ENCODE measurements at places on chromosomes 12 and 14.

DNA sequence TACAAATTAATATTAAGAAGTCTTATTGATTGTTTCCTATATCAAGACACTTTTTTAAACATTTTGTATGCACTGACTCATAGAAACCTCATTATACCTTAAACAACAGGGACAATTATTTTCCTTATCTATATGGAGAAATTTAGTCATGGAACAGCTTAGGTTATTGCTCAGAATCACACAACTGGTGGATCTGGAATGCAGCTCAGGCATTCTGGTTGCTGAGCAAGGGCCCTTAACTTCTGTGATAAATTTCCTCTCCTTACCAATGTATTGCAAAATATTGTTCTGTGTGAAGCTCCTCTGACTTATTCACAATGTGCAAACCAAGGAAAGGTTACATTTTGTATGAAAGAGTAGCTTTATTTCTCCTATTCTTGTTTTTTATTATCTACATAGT, 817.8 kb downstream of the LRFN5 start:
- DNase-seq = no peak

GRCh38 chr14:32720927-32721326, 217.8 kb upstream of the NPAS3 start:
- DNase-seq = no peak

- no peak for DNase-seq
These were observed 47.7 kb downstream of the PPHLN1 start for GRCh38 chr12:42373669-42374068.

- DNase-seq = no peak
These were observed 45.3 kb downstream of the WASHC3 start for GRCh38 chr12:102016472-102016871.

- DNase-seq = peak; percentile 51
These were observed 32.4 kb downstream of the AK7 start for GRCh38 chr14:96424109-96424989.

DNA sequence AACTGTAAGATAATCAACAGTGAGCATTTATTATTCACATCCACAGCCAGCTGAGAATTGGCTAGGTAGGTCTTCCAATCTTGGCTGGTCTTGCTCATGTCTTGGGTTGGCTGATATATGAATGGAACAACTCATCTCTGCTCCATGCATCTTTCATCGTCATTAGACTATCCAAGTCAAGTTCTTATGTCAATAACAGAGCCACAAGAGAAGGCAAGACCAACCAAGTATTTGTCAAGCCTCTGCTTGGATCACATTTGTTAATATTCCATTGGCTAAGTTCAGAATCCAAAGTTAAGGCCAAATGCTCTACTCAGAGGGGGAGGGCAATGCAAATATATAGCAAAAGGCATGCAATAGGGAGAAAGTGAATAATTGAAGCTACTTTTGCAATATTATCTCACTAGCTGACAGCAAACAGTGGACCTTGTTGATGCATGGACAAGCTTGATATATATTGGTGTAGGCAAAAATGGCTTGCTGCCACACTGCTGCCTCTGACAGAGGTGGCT, 53.1 kb downstream of the WASHC3 start:
- no peak for DNase-seq

DNA sequence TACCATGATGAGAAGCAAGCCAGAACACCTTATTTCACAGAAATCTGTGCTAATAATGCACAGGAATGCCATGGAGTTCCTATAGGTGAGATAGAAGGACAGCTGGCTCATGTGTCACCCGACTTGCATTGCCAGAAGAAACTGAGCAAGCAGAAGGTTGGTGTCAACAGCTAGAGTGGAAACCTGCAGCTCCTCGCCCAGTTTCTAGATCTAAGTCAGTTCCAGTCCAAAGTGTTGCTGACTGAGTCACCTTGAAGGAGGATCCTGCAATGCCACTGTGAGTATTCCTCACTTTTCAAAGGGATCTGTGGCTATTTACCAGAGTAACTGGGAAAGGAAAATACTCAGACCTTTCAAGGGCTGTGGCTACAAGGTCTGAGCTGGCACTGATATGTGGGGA, 17.1 kb downstream of the CDKL1 start:
- DNase-seq = no peak

DNA sequence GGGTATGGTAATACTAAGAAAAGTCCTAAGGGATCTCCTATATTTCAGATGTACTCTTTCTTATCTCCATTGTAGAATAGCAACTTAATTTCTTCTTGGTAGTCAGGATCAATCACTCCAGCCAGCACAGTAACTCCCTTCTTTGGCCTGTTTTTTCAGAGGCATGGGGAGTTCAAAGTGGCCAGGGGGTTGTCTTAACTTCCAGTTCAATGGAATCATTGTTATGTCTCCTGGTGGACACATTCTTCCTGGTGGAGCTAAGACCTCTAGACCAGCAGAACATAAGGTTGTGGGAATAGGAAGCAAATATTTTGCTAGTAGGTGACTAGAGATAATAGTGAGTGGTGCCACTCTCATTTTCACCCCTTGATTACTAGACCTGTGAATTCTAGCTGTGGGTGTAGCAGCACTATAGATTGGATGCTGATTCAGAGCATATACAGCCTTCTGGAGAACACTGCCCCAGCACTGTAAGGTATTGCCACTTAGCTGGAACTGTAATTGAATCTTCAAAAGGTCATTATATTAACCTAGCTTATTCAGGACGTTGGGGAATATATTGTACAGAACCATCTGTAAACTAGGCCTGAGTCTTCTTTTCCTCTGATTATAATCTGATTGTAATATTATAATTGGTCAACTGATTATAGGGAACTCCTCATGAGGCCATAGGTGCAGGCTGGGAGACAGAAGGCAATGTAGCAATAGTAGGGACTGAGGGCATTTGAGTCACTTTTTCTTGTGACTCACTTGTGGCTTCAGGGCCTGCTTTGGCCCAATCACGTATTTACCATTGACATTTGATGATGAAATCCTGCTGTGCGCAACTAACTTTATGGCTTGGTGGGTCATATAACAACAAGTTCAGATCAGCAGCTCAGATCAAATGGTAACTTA, 60.2 kb upstream of the ATP2B1 start:
- DNase-seq = no peak

GRCh38 chr14:52031781-52032180, 37.1 kb downstream of the NID2 start:
- DNase-seq = peak; percentile 47

DNA sequence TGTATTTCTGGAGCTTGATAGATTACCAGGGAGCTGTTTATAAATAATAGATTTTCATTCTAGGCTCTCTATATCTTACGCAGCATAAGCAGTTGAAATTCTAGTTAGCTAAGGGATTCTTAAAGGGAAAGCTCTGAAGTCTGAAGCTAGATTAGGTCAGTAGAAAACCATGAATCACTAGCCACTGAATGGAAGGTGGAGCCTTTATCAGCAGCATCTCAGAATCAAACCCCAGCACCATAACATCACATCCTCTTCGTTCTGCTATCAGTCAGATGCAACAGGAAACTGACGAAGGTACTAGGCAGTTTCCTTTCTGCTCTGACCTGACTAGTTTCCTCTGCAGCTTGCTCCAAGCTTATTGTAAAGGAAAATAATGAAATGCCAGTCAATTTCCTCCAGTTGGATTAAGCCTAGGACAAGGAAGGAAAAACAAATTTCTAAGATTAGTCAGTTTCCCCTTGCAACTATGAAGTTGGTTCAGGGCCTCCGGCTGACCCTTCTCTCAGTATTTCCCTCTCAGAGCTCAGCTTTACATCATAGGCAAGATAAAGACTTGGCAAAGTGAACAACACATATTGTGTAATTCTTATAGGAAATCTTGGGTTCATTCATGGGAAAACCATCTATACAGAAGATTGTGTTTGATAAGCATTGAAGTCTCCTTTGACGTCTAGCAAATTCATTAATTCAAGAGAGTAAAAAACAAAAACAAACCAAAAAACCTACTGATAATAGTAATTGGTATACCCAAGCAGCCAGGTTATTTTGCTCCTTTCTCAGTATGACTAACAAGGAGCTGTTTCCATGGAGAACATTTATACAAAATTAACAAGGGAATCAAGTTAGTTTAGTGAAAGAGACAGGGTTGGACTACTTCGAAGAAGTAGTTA, 43.4 kb upstream of the CFAP54 start:
- DNase-seq = no peak

DNA sequence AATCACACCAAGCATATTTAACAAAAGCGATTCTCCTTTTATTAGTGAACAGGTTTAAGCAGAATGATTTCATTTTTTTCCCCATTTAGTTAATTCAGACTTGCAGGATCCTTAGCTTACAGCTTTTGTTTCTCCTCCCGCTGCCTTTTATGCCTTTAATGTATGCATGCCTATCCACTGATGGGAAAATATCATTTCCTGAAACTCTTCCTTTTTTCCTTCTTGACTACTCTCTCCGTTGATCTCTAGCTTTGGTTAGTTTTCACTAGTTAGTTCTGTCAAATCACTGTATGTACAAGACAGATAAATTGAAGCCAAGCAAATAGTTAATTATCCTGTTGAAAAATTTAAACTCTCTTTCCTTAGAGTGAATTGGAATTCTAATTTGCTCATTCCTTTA, 26.3 kb downstream of the NKX2-1 start:
- DNase-seq = no peak

GRCh38 chr12:131959641-131960589, 10.2 kb downstream of the EP400 start:
- no peak for DNase-seq

- no peak for DNase-seq
These were observed 6.9 kb downstream of the ANKRD13A start for GRCh38 chr12:110006115-110006514.

DNA sequence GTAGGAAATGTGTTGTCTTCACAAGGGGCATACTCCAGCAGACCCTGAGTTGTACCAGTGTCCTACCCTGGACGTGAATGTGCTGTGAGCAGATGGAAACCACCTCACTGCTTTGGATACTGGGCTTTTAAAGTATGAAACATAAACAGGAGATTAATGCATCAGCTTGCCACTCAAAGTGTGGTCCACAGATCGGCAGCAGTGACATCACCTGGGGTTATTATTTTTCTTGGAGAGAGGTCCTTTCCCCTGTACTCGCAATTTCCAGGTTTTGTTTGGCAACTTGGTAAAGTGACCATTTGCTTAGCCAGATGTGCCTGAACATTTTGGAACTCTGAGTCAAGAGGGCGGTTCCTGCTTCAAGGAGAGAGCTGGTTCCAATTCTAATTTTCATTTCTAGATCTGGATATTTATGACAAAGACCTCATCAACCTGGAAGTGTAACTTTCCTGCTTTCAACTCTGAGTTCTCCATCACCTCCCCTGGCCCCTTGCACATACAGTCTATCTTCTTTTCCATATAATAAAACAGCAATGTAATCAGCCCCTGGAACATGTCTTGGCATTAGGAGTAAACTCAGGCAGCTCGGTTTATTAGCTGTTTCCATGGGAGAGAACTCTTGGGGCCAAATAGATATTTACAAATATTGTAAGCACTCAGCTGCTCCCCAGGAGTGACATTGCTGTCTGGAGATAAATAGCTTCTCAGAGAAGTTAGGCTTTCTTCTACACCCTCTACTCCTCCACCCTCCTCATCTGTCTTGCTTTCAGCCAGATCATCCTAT, 237.0 kb upstream of the TBX3 start:
- DNase-seq = no peak

- no peak for DNase-seq
These were observed at the start of gene KRT72 for GRCh38 chr12:52600941-52601481. KRT72 (minus strand) TSS chr12:52601463; CDS start chr12:52601452, 11 bp downstream.

GRCh38 chr12:15520844-15521243, 198.5 kb downstream of the PTPRO start:
- DNase-seq = no peak

DNA sequence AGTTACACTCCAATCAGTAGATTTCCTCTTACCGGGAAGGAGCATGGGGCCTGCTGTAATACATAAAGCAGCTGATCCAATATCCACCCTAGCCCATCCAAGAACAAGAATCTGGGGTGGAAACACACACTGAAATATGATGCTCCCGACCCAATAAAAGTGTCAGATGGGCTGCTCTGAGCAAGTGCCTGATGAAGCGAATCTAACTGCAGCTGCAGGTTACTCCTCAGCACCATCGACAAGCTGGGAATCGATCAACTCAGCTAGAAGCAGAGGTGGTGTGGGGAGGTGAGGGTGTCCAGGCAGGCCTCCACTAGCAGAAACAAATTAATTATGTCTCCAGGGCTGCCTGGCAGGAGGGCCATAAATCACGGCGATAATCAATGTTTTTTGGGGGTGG, 64.0 kb upstream of the WSCD2 start:
- no peak for DNase-seq

DNA sequence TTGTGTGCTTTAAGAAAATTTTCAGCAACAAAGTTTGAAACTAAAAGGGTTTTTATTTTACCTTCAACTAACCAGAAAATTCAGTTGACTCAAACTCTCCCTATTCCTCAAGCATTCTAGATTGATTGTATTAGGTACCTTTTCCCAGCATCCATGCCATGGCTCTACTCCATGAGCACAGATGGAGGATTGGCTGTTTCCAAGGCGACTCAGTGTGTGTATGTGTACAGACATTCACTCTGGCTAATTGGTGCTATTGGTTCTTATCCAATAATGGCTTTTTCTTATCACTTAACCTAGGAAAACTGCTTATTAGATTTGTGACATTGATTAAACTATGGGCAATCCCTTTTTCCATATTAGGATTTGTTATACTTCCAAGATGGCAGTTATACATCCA, 202.6 kb downstream of the ANO6 start:
- DNase-seq = no peak

DNA sequence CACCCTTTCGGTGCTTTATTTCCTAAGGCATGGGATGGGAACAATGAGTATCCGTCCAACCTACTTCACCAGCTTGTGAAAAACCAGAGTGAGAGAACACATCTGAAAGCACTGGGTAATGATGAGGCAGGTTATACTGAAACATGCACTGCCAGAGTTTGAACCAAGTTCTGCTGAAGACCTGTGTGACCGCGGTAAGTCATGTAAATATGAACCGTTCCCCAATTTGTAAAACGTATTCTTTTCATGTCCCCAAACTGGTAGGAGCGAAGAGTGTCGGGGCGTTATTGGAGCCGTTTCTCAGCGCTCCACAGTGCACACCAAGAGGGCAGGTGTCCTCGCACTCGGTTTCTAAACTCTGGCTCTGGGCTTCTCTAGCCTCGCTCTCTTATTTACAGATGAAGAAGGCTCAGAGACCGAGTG, 788 bp upstream of the NGDN start:
- no peak for DNase-seq

GRCh38 chr12:44653861-44654527, 222.1 kb downstream of the NELL2 start:
- no peak for DNase-seq
